Calu3 (cell line): ENCODE measurements at places on chromosomes 11 and 22. TPM values are rescaled to one million over a fixed set of nuclear protein-coding genes. Genes with fewer than 3 reads are reported as not detected.

- no peak for DNase-seq
Measured at GRCh38 chr11:119782739-119783072, 53.7 kb upstream of the NECTIN1 start.

DNA sequence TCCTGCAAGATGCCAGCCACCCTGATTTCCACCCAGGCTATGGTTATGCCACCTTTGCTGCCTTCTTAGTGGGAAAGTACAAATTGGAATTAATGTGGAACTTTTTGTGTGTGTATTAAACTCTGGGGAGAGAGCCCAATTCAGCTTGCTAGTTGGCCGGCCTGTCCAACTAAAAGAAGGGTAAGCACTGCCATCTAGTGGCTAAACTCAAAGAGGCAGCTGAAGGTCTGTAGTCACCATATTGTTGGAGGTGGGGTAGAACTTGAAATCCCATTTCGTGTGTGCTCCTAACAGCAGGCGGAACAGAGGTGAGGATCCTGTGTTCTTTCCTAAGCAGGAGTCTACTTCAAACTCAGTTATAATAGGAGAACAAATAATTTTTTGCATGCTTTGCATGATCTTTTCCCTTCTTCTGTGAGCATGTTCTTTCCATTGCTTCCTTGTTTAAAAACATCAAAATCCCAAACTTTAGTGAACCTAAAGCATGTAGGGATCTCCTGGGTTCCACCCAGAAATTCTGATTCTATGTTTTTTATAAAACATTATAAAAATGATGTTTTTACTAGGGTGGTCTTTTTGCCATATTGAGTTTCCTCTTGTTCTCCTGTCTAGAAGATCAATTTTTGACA lies 138.8 kb upstream of the SORL1-AS1 start:
- DNase-seq: peak; percentile 62

DNA sequence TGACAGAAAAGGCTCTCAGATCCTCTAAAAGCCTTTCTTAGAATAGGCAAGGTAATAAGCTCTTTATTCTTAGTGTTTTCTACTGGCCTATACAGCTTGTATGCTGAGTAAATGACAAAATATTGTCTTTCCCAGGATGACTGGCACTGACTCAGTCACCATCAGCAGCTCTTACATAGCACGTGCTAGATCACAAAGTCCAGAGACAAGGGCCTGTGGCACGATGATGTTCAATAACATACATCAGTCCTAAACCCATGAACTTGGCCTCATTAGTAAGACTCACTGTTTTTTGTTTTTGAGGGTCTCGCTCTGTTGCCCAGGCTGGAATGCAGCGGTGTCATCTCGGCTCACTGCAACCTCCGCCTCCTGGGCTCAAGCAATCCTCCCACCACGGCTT lies 42.7 kb downstream of the CELF1 start:
- no peak for DNase-seq

DNA sequence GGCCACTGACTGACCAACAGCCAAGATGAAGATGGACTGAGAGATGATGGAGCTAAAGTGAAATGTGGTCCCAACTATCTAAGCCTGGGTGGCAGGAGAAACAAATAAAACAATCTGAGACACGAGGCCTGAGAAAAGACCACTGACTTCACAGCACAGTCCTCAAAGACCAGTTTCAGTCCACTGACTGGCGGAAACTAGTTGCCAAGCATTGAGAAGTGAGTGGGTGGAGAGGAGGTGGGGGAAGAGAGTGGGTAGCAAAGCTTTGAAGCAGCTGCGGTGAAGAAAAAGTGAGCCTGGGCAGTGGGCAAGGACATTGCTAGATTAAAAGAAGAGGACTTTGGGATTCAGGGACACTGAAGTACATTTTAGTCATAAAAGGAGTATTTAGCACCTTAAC lies 1.9 kb downstream of the MS4A1 start:
- no peak for DNase-seq

- no peak for DNase-seq
Measured at GRCh38 chr11:116285026-116285425, 487.8 kb downstream of the BUD13 start.

- no peak for DNase-seq
Measured at GRCh38 chr11:110947096-110947495, 234.9 kb upstream of the ARHGAP20 start.

DNA sequence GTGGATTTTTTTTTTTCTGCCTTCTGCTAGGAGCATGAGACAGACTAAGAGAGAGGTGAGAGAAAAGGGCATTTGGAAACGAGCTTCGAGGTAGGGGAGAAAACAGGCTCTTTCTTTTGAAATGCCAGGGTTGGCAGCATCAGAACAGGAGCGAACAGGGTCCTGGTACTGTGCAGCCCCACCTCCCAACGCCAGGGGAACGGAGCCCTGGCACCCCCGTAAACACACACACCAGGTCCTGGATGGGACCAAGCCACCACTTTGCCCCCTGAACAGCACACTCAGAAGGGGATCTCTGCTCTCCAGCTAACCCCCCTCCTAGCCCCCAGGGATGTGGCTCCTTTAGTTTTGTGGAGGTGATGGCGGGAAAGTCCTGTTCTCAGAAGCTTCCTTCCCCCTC lies 127.1 kb downstream of the CTTN start:
- no peak for DNase-seq

DNA sequence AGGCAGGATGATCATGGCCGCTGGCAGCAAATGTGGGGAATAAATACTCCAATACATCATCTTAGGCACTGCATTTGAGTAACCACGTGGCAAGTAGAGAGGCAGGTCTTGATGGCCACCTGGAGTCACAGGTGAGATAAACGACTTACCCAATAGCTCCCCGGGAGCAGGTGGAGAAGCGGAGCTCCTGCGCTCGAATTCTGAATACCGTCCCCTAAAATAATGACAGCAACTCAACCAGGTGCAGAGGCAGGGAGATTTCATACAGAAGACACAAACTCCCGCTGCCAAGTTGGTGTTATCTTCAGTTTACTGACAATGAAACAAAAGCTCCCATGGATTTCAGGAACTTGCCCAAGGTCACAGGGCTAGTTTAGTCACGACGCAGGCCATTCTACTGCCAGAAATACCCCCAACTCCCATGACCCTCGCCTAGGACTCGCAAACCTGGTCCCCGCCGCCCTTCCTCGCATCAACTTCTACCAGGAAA lies 437 bp downstream of the SLC43A3 start:
- no peak for DNase-seq

DNA sequence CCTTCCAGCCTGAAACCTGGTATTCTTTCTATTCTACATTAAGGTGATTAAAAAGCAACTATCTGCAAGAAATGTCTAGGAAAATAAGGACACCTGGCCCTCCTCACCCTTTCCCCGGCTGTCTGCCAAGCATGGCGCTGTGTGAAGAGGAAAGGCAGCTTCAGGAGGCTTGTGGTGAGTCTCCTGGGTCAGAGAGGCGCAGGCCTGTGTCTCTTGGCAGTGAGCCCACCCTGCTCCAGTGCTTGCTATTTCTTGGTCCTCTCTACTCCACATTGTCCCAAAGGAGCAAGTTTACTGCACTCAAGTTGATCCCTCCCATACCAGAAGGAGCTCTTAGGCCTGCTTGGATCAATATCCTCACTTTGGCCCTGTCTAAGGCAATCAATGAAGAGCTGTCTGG lies 520.7 kb upstream of the B3GAT1 start:
- no peak for DNase-seq

DNA sequence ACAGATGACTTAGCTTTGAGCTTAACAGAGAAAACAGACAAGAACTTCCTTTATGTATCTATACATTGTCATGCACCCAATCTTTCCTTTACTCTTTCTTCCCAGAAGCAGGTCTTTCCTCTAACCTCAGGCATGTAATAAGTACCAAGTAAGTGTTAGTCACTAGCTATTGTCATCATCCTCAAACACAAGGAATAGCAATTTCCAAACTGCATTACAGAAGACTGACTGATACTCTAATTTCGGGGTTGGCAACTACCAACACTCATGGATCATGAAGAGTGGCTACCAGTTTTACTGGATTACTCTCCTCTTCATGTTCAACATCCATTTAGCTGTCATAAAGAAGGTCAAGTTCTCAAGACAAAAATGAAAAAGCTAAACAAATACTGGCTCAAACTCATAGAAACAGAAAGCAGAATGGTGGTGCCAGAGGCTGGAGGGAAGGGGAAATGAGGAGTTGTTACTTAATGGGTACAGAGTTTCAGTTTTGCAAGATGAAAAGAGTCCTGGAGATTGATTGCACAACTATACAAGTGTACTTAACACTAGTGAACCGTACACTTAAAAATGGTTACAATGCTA lies 111.6 kb downstream of the SIK3 start:
- DNase-seq: no peak

DNA sequence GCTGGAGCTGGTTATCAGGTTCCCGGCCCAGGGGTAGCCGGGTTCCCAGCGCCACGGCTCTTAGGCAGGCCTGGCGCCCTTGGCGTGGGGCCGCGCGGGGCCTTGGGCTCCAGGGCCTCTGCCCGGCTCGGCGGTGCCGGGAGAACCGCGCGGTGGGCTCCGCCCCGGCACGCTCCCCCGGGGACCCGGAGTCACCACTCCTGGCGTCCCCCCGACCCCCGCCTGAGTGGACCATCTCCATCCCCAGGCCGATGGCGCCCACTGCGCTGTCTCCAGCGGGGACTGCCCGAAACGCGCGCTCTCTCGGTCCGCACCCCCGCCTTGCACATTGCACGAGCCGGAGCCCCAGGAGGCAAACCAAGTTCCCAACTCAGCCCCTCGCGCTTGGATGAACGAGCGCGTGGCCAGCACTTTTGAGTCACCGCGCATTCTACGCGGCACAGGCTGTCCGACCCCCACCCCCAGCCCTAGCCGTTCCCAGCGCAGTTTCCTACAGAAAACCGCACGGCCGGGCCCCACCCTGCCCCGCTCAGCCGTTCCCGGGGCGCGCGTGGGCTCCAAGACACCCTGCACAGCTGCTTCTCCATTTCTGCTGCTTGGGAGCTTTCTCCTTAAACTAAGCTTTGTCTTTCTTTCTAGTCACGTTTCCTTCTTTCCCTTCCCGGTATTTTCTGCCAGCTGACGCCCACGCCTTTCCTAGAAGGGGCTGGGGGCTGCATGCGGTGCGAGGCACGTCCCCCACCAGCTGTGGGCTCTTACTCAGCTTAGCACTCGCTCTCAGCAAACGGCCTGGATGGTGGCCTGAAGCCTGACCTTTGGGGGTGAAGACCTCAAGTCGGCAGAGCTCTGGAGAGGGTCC lies 650 bp upstream of the CHID1 start:
- peak; percentile 36 for DNase-seq

DNA sequence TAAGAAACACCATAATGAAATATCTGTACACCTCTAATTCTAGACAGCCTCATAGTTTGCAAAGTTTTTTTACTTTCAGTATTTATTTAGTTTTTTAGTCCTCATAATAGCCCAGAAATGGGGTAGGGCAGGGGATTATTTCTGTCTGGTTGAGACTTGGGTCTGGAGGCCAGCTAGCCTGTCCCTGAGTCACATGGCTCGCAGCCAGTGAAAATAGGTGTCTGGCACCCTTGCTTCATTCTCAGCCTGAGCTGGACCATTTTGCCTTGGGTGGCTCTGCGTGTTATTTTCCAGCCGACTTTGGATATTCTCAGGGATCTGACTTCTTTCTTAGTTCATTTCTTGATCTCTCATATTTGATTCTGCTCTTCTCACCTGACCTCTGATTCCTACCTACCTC lies 123.9 kb upstream of the NARS2 start:
- no peak for DNase-seq

DNA sequence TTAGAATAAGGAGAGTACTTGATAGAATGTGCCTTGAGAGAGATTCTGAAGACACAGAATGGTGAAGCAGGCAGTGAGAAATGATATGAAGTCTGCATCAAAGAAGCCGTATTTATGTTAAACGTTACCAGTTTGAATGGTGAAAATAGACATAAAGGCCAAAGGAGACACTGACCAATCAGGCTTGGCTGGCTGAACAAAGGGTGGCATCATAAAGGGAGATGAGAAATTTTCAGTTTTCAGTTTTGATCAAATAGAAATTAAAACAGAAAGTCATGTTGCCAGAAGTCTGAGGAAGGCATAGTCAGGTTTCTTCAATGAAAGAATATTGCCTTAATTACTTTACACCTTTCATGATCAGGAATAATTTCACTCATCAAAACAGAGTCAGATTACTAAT lies 6.6 kb downstream of the OR51F1 start:
- DNase-seq: no peak

GRCh38 chr11:25794804-25795203 lies 537.1 kb upstream of the ANO3 start:
- no peak for DNase-seq

DNA sequence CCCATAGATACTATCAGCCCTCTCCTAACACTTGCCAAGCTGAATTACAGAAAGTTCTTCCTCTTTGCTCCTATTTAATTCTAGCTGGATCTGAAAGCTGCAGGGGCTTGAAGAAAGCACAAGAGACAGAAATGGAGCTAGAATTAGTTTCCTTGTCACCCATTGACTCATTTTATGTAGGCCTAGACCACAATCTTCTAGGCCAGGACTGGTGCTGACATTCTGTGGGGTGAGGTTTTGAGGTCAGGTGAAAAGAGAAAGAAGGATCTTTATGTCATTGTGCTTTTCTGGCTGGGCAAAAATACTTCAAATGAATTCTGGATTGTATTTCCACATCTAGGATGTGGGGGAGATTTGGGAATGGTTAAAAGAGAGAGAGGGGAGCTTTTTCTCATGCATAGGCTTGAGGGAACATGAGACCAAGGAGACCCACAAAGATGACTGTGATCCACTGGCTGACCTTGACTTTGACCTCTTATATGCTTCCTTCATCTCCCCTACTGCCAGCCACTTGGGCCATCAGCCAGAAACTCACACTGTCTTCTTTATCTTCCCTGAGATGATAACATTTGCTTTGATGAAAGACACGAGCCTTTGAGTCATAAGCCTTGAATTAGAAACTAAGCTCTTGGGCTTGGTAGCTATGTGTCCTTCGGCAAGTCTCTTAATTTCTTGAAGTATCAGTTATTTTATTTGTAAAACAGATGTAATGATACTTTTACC lies 274.9 kb upstream of the CADM1 start:
- no peak for DNase-seq

- peak; percentile 26 for DNase-seq
Measured at GRCh38 chr22:31753005-31753633, 700 bp upstream of the DEPDC5 start.

GRCh38 chr11:64015935-64016845 lies 19.5 kb upstream of the FLRT1 start:
- no peak for DNase-seq

GRCh38 chr11:22674470-22675439 lies 8.3 kb downstream of the GAS2 start:
- peak; percentile 54 for DNase-seq

- DNase-seq: no peak
Measured at GRCh38 chr11:11491014-11491413, 130.8 kb downstream of the GALNT18 start.

GRCh38 chr11:77204754-77205466 lies 76.9 kb downstream of the MYO7A start:
- DNase-seq: no peak

- DNase-seq: no peak
Measured at GRCh38 chr22:24457894-24458420, 30.6 kb downstream of the ADORA2A start.

GRCh38 chr11:125286486-125286885 lies 121.9 kb downstream of the PKNOX2 start:
- DNase-seq: no peak

- peak; percentile 74 for DNase-seq
Measured at GRCh38 chr22:50281957-50282356, 11.8 kb upstream of the MAPK11 start.

GRCh38 chr11:115776916-115777315 lies 272.7 kb upstream of the CADM1 start:
- no peak for DNase-seq

Gene FERMT3
- total RNA-seq: 16.6 and 18.6 TPM in 2 replicates

Gene OR6T1
- not detected in 2 replicates for total RNA-seq

Gene TSSK2
- not detected in 2 replicates for total RNA-seq

Gene MMP12
- not detected in 2 replicates for total RNA-seq

Gene UCP2
- total RNA-seq: 14.7 and 16.6 TPM in 2 replicates

Gene CEP57
- total RNA-seq: 58.7 and 59.4 TPM in 2 replicates

Gene GRM5
- 8.3 and 9.2 TPM in 2 replicates for total RNA-seq

Gene CD82
- 26.4 and 32.6 TPM in 2 replicates for total RNA-seq

Gene PIH1D2
- 1.6 and 2.2 TPM in 2 replicates for total RNA-seq
